Psoas muscle (tissue), 8 donors: ENCODE measurements at places on chromosomes 1 and 21. TPM values are rescaled to one million over a fixed set of nuclear protein-coding genes. Genes with fewer than 3 reads are reported as not detected.

The BECN2 gene
- not detected for total RNA-seq

The INSRR gene
- not detected for total RNA-seq

The EFNA3 gene
- total RNA-seq: 0.69 TPM

The FOXO6 gene
- total RNA-seq: 8.6 TPM

The HPCA gene
- not detected for total RNA-seq

The PTCH2 gene
- 0.12 TPM for total RNA-seq

The C1orf185 gene
- not detected for total RNA-seq

The CELSR2 gene
- total RNA-seq: 12.5 TPM

The MIXL1 gene
- total RNA-seq: not detected

The EDN2 gene
- not detected for total RNA-seq

The CEP85 gene
- total RNA-seq: 52.5 TPM

The CR2 gene
- not detected for total RNA-seq

DNA sequence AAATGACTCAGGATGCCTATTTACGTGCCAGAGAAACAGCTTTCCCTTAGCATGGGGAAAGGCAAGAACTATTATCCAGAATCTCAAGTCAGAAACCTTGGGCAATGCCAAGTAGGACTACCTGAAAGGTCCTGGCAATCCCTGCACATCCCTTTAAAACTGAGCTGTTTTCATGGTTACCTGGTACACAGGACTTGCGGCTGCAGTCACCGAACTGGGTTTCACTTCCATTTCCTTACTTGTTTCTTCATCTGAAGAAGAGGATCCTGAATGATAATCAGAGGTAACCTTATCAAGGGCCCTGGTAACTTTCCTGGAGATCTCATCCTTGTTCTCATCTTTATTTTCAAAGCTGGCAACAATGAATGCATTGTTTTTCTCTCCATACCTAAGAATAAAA, 14.3 kb downstream of the BTG3 start:
- no peak for DNase-seq

GRCh38 chr1:151476083-151476482, 16.8 kb upstream of the POGZ start:
- DNase-seq: no peak

GRCh38 chr1:145786271-145786670, 37.6 kb downstream of the RNF115 start:
- no peak for DNase-seq

DNA sequence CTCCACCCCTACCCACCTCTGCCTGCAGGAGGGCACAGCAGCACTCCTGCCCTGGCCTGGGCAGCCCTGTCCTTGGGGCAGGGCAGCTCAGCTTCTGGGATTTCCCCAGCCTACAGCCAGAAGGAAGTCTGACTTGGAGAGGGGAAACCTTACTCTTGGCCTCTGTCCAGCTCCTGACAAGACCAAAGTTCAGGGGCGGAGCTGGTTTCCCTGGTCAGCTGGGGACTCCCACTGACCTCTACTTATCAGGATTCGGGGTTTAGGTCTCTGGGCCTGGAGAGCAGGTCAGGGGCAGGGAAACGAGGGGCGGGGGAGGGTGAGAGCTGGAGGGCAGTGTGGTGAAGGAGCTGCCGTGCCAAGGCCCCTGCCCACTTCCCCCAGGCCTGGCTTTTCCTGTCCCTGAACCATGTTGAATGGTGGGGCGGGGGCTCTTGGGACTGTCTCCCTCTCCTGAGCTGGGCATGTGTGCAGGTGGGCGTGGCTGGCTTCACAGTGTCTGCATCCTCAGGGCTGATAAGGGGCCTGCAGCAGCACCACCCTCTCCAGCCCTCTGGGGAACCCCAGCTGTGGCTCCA, 16.8 kb upstream of the ETV3 start:
- DNase-seq: peak; percentile 20

- DNase-seq: no peak
Observed at GRCh38 chr1:27507960-27508665, 18.1 kb upstream of the WASF2 start.

DNA sequence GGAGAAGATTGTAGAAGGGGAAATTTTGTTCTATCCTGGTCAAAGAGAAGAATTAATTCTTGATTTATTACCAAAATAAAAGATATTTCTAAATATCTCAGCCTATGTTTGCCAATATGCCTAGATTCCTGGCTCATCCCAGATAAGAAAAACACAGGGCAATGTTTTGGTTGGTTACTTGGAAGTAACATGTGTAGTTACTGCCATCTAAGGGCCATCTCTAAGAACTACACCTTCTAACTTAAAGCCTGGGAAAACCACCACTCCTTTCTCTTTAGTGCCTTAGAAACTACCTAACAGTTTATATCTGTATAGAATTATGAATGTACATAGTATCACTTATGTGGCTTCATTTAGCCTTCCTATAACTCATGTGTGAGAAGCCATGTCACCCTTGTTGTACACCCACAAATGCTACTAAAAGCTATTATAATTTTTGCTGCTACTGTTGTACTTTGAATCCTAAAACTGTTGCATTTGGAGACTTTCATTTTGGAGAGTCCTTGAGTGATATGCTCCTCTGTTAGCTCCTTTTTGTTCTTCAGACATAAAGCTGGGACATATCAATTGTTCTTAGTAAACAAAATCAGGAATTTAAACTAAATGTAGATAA, 4.5 kb downstream of the AIM2 start:
- DNase-seq: no peak

- DNase-seq: no peak
Observed at GRCh38 chr1:30879940-30880677, 28.4 kb downstream of the SDC3 start.

- no peak for DNase-seq
Observed at GRCh38 chr1:167518331-167518700, at the start of gene CD247. CD247 (minus strand) TSS chr1:167518529; CDS start chr1:167518465, 64 bp downstream.

- DNase-seq: no peak
Observed at GRCh38 chr1:177142010-177142409, 22.5 kb downstream of the ASTN1 start.

- DNase-seq: peak; percentile 60
Observed at GRCh38 chr1:154999571-155000410, 2.8 kb upstream of the ZBTB7B start.

DNA sequence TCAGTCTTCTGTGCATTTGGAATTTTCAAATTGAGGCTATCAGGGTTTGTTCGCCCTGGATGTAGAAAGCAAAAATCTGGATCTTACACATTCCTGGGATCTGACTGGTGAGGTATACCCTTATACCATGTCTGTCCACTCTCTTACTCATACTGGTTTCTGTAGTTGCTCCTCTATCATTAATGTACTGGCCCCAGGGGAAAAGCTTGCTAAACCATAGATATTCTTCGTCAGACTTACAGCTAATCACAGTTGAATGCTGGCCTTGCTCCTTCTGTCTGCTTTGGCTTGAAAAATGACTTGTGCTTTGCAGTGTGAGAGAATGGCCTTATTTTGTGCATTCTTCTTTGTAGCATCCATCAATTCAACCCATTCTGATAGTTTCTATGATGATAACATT, 30.5 kb downstream of the TBCE start:
- no peak for DNase-seq

DNA sequence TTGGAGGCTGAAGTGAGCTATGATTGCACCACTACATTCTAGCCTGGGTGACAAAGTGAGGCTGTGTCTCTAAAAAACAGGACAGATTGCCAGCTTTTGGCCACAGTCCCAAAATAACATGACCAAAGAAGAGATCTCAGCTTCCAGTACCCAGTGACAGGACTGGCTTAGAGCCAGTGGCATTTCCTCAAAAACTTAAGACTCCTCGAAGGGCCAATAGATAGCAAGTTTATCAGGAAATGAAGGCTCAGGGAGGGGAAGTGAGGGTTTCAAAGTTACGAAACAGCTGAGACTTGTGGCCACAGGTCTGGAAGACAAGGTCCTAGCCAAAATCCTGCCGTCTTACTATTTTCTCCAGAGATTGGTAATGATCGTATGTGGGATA, 6.3 kb upstream of the TMEM39B start:
- peak; percentile 29 for DNase-seq

- DNase-seq: no peak
Observed at GRCh38 chr1:204836856-204837255, 33.8 kb upstream of the NFASC start.

- no peak for DNase-seq
Observed at GRCh38 chr1:231155808-231156207, 6.0 kb upstream of the TRIM67 start.

DNA sequence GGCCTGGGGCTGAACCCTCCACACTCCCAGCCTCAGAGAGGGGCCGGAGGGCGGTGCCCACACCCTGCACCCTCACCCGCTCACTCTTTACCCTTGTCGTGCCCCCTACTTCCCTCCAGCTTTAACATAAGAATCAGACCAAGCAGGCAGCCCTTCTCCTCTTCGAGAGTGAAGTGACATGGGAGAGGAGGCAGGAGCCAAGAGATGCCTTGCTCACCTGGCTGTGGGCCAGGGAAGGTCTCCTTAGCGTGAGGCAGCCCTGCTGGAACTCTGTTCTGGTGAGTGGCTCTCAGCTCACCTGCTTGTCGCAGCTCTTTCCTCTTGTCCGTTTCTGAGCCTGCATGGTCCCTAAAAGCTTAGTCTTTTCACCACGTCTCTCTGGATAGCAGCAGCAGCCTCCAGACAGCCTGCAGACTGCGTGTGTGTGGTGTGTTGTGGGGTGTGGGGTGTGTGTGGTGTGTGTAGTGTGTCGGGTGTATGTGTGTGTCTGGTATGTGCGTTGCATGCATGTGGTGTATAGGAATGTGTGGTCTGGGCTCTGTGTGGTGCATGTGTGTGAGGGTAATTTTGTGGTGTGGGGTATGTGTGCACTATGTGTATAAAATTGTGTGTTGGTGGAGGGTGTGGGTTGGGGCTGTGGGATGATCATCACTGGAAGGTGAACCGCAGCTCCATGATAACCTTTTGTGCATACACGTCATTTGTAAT, 86.7 kb downstream of the CCDC185 start:
- DNase-seq: no peak
